Sigmoid colon (tissue), 7 donors: ENCODE measurements at places on chromosomes 3 and 15. TPM values are rescaled to one million over a fixed set of nuclear protein-coding genes. Genes with fewer than 3 reads are reported as not detected.

The KLHL6 gene
- 0.82 TPM for total RNA-seq

The CNBP gene
- total RNA-seq = 687 TPM

The TUSC7 gene
- not detected for total RNA-seq

The AP3B2 gene
- 9.3 TPM for total RNA-seq

The CYP1A1 gene
- total RNA-seq = 0.36 TPM

The BCHE gene
- total RNA-seq = 69.3 TPM

The C2CD4A gene
- not detected for total RNA-seq

The FAM174B gene
- total RNA-seq = 5.8 TPM

DNA sequence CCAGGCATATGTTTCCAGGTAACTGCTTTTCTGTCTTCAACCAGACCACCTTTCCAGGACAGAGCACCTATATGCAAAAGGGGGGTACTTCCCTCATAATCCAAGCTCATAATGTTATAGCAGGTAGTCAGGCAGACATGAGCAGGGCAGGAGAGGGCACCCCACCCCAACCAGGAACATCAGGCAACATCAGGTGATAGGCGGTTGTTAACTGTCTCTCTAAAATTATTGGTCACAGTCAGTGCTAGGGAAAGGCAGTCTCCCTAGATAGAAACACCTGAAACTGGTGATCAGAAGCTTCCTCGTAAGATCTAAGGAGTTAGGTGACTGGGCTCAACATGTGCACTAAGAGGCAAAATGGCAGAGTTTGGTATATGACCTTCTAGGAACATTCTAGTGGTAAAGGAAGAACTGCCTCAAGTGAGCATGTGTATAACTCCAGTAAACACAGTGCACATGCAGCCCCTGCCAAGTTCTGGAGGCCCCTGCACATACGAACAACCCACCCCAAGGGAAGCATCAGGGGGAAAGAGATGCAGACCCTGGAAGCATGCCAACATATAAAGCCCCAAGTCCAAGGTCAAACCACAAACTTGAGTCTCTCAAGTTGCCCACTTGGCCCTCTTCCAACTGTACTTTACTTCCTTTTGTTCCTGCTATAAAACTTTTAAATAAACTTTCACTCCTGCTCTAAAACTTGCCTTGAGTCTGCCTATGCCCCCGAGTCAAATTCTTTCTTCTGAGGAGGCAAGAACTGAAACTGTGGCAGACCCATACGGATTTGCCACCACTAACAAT is 270.9 kb downstream of the ULK4 start:
- DNase-seq = no peak

GRCh38 chr15:40134885-40135284 is 26.0 kb upstream of the BUB1B start:
- DNase-seq = no peak

DNA sequence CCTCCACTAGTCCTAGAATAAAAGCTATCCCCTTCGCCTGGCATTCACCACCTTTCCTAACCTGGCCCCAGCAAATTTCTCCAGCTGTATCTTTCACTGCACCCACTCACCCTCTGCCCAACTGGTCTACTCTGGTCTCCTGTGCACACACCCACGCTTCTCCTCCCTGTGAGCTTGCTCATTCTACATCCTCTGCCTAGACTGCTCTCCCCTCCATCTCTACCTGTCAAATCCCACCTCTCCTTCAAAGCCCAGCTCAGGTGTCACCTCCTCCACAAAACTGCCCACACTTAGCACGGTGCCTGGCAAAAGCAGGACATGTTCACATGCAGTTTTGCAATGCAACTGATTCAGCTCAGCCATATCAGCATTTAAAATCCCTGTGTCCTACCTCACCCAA is 45.8 kb upstream of the NTRK3 start:
- no peak for DNase-seq

DNA sequence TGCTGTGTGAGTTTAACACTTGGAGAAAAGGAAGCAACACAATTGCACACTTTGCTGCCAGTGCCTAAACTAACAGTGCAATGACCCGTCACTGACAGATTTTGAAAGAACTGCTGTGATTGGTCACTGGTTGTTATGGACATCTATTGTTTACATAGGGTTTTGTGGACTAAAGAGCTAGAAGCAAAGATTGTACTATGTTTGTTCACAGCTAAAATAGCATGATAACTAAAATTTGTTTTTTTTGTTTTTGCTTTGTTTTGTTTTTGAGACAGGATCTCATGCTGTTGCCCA is 112.4 kb upstream of the GOLGA8J start:
- DNase-seq = no peak

GRCh38 chr3:8554696-8555095 is 53.1 kb downstream of the LMCD1 start:
- no peak for DNase-seq

DNA sequence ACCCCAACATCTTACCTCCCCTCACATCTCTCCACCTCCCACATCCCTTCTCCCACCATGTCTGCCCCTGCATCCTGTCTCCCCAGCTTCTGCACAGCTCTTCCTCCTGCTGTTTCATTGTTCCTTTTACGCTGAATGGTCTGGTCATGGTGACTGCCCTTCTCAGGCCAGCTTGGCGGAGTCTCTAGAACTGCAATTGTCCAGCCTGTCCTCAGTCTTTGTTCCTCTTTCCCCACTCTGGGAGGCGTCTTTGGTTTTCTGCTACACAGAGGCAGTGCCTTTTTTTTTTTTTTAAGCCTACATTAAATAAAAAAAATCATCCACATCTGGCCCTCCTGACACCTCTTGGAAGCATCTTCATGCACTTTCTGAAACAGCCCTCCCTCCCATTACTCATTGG is 49.1 kb upstream of the SEC22A start:
- no peak for DNase-seq

- no peak for DNase-seq
Measured at GRCh38 chr3:25837038-25837437, 47.1 kb downstream of the OXSM start.

DNA sequence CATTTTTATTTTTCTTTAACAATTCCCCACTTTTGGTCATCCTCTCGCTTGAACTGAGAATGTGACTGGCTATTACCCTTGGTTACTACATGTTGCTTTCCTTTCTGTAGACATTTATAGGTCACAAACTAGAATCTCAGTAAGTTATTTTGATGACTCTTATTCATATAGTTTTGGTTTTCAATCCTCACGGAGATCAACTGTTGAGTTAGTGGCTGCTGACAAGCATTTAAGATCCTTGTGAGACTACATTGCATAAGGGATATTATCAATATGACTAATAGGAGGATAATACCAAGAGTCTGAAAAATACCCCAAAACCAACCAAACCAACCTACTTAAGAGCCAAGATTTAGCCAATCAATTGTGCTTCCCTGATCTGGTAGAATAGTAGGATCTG is 16.3 kb downstream of the CCR3 start:
- no peak for DNase-seq

DNA sequence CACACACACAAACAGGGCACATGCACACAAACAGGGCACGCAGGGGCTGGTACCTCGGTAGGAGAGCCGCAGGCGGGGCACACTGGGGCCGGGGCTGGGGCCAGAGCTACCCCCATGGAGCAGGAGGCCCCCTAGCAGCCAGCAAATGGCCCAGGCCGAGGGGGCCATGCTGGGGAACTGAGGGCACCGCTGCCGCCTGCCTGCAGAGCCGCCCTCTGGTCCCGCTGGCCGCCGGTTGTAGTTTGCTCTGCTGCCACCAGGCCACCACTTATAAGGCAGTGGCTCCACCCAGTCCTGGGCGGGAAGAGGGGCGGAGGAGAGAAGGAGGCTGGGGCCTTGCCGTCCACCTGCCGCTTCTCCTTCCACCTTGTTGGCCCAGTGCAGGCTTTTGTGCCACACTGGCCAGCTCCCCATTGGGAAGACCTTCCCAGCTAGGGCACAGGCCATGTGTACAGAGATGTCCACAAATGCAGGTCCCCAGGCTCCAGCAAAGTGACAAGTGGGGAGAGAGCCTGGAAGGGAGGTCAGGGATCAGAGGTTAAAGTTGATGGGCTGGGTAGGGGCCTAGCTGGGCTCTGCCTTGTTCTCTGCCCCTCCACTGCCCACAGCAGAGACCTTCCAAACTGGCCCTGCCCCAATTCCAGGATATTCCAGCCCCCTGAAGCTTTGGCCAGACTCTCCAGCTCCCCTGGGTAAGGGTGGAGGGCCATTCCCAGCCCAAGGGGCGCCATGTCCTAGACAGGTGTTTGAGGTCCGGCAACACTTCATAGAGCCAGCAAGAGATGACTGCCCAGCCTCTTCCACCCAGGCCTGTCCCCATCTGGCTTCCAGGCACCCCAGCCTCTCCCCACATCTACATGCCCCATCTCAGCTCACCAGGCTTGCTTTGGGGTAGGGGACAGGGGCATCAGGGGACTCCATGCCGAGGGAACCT is at the start of gene SEMA3G:
SEMA3G (minus strand) TSS at position 244 of the 934 bp plus-strand sequence; CDS start at position 168, 76 bp downstream.
- DNase-seq = peak; percentile 81

DNA sequence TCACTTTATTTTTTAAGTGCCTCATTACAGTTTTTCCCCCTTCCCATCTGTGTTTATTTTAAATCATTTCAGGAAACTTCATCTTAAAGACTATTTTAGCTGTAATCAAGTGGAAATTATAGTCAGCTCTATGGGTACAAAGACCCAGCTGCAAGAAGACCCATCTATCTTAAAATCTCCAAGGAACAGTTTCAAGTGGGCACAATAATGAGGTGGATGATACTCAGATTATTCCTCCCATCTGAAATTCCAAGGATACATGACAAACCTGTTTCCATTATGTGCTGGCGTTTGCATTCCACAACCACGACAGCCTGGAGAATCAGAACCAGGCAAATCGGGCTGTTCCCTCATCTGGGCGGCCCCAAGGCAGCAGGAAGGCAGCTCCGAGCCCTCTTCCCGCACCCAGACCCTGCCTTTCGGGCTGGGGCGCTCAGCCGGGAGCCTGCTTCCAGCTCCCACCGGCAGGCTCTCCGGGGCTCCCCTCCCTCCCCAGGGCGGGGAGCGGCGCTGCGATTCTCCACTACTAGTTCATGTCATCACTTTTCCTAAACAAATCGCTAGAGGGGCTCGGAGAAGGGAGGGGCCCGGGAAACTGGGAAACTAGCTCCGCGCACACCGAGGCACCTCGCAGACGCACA is at the start of gene MGLL:
MGLL (minus strand) TSS at position 475 of the 641 bp plus-strand sequence; CDS start at position 278, 197 bp downstream.
- peak; percentile 79 for DNase-seq

- no peak for DNase-seq
Measured at GRCh38 chr15:52520421-52520820, 8.3 kb downstream of the MYO5A start.

- no peak for DNase-seq
Measured at GRCh38 chr15:92541291-92542200, 114.0 kb downstream of the FAM174B start.

GRCh38 chr15:90425726-90426346 is 37.8 kb downstream of the IQGAP1 start:
- no peak for DNase-seq

- no peak for DNase-seq
Measured at GRCh38 chr3:32113981-32114545, 7.6 kb downstream of the GPD1L start.

- DNase-seq = no peak
Measured at GRCh38 chr3:113421082-113421481, 20.2 kb downstream of the CFAP44 start.
